ENCODE measurements at places on chromosomes 7 and 10.
A peak's percentile ranks its signal among the peaks of the same experiment; 100 is the strongest.

GRCh38 chr10:108598831-108599230, 1324.5 kb downstream of the XPNPEP1 start:
- no peak for DNase-seq

DNA sequence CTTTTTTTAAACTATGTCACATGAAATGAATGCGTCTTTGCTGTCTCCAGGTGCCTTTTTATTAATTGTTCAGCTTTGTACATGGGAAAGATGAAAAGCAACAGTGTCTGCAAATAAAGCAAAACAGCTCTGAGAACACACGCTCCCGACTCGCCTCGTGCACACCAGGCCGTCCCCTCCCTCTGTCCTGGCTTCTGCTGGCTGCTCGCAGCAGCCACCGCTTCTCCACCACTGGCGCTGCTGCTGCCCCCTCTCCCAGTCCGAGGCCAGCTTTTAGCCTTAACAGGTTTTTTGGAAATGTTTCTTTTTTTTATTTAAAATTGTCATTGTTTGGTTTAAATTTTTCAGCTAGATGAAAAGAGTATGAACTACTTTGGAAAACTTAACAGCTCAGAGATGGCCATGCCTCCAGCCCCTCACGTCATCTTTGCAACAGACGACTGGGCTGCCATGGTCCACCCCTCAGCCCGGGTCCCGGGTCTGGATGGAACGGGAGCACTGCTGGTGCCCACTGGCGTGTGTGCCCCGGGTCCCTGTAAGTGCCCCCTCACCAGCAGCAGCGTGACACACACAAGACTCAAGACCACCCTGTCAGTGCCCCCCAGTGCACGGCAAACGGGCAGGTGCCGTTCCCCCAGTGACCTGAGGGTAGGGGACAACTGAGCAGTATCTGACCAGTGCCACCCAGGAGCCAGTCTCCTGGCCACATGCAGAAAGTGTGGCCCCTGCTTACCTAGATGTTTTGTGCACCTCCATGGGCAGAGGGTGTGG, 415.6 kb upstream of the FOXK1 start:
- no peak for DNase-seq

GRCh38 chr7:76352193-76352592, 6.6 kb downstream of the YWHAG start:
- DNase-seq, result no peak

GRCh38 chr10:24459836-24460235, 250.9 kb downstream of the KIAA1217 start:
- DNase-seq, result no peak

DNA sequence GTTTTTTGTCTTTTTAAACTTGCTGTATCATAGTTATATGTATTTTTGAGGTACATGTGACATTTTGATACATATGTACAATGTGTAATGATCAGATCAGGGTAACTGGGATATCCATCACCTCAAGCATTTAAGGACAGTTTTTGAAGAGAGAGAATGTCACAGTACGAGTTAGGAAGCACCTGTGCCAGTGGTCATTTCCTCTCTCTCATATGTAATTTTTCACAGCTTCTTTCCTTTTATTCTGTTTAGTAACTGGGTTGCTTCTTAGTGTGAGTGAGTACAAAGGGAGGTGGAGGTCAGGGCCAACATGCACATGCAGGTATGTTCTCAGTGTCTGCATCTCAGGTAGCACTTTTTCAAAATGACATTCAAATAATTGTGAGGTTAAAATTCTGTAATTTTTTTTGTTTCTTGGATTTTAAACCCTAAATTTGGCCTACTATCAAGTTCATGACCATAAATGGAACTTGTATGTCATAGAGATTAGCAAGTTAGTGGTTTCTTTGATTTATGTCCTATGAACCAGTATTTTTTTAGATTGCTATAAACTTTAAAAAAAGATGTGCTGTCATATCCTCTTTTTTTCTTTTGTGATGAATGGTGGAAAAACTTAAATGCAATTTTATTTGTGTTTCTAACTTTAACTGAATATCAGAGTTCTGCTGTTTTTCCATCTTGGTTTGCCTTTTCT, 42.7 kb downstream of the SNX10 start:
- DNase-seq, result no peak

DNA sequence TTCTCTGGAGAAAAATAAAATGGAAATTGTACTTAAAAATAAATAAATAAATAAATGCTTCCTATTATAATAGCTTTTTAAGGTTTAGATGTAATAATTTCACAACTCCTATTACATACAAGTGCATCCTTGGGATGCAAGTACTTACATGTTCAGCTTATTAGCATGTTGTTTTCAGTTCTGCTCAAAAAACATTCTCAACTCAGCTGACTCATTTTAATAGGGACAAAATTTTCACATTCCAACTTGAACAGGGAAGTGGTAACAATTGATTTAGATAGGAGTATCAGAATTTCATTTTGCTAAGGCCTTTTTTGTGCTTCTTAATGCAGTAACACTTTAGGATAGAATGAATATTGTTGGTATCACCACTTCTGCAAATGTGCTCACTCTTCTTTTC, 16.7 kb upstream of the PAPSS2 start:
- no peak for DNase-seq

- no peak for DNase-seq
Measured at GRCh38 chr10:110361800-110362456, 57.2 kb upstream of the SMNDC1 start.

DNA sequence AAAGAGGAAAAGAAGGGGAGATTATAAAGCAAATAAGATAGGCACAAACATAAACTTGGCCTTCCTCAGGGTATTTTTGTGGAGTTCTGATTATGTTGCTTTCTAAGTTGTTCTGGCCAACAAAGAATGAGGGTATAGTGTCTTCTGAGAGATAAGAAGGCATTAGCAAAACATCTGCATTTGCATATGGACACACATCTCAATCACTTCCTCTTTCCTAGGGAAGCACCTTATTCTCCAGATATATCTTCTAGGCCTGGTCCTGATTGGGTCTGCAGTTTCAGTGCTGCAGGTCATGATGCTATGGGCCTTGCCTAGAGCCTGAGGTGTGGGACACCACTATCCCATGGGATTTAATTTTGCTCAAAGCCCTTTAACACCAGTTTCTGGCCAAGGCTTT, 308.8 kb upstream of the PHYHIPL start:
- DNase-seq, result no peak

- DNase-seq, result no peak
Measured at GRCh38 chr10:114933588-114933987, 4.4 kb upstream of the TRUB1 start.

GRCh38 chr7:127997226-127997922, 33.9 kb downstream of the LRRC4 start:
- no peak for DNase-seq

GRCh38 chr10:67725567-67725966, 29.6 kb upstream of the CTNNA3 start:
- no peak for DNase-seq

- no peak for DNase-seq
Measured at GRCh38 chr7:135721198-135721820, 6.7 kb downstream of the SLC13A4 start.

DNA sequence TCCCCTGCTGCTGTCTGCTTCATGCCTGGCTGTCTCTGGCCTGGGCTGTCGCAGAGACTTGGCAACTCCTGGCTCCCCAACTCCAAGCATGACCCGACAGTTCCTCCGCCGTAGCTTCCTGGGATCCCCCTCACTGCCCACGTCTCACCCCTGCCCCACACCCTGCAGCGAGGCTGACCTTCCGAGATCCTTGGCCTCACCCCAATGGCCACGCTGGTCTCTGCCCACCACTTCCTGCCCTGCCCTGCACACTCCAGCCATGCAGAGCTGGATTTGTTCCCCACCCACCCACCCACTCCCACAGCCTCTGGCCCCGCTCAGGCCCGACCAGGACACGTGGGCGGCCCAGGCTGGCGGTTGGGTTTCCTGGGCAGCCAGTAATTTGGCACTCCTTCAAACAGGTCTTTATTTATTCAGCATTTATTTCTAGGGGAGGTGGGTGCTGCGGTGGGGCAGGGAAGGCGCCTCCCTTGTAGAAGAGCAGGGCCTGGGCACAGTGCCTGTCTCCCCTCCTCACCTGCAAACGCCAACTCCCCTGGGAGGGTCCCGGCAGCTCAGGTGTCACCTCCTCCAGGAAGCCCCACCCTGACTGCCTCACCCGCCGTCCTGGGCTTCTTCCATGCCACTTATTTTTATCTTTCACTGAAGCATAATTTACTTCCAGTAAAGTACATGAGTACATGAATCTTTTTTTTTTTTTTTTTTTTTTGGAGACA, 25.5 kb downstream of the GTF2IRD1 start:
- DNase-seq, result no peak

DNA sequence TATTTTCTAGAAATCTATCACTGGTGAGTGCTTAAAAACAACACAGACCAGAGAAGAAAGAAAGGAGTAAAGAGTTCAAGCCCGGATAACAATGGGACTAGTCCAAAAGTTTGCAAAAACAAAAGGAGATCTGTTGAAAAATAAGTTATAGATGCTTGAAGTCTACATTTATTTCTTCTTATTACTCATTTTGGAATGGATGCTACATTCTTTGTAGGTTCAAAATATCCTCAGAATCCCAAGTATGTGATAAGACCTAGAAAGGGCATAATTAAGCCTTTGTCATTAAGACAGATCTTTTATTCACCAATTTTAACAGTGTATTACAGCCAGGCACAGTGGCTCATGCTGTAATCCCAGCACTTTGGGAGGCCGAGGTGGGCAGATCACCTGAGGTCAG, 42.7 kb upstream of the ITGB8 start:
- DNase-seq, result no peak

DNA sequence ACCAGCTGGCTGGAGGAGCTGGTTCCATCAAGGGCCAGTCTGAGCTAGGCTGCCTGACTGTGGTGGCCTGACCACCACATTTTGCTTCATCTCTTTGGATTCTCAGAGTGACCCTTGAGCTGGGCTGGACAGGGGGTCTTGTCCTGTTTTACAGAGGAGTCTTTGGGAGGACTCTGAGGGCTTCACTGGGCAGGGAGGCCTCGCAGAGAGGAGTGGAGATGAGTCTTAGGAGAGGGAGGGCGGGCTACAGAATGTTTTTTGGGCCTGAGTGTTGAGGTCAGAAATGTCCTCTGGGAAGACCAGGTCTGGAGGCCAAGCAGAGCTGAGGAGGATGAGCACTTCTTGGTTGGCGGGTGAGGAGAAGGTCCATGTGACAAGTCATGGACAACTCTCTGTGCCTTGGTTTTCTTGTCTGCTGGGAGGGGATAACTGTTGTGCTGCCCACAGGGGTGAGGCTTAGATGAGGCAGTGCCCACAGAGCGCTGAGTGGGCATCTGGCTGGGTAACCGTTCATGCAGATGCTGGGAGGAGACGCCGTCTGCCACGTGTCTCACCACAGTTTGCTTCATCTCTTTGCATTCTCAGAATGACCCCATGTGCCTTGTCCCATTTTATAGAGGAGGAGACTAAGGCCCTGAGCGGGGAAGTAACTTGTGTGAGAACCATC, 9.4 kb downstream of the TSPAN15 start:
- no peak for DNase-seq

DNA sequence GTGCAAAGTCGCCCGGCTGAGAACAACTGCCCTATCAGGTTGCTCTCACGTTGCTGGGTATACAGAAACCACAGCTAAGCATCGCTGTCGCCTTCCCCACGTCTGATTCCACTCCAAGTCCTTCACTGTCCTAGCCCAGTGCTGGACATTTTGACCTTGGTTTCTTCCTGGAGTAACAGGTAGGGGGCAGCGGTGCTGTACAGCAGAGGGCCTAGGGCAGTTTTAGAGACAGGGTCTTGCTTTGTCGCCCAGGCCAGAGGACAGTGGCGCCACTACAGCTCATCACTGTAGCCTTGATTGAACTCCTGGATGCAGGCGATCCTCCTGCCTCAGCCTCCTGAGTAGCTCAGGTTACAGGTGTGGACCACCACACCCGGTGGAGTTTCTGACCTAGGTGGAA, 2.6 kb downstream of the CLDN15 start:
- no peak for DNase-seq

DNA sequence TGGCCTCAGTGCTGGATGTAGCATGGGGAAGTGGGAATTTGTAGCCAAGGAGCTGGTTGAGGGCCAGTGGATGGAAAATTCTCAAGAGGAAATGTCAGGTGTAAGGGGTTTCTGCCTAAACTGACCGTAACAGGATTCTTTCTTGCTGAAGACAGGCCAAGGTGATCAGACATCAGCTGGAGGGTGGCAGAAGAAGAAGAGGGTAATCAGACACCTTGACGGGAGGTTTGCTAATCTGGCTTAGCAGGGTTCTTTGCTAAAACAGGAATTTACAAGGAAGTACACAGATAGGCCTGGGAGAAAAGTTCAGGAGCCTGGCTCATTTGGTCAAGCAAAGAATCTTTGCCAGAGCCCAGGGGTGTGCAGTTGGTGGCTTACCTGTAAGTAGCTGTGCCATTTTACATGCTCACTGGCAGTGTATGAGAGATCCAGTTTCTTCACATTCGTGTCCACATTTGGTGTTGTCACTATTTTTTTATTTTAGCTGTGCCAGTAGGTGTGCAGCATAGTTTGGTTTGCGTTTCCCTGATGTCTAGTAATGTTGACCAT, 73.7 kb downstream of the BMPR1A start:
- DNase-seq, result no peak

DNA sequence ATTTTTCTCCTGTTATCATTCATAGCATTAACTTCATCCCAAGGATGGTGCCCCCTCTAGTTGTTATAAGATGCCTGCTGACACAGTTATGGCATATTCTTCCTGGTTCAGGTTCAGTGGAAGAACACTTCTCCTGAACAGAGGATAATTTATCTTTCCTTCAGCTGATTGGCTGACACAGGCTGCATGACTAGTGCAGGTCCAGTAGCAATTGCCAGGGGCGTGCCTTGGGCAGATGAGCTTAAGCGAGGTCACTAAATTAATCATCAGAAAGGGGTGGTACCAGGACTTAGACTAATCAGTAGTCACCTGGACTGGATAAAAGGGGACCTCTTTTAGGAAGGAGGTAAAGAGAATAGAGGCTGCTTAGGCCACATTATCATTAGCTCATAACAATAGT, 42.3 kb downstream of the BZW2 start:
- DNase-seq, result no peak

GRCh38 chr7:35467456-35467978, 213.6 kb upstream of the TBX20 start:
- DNase-seq, result no peak

GRCh38 chr10:71266147-71266917, 52.7 kb upstream of the SLC29A3 start:
- DNase-seq, result peak; percentile 11

DNA sequence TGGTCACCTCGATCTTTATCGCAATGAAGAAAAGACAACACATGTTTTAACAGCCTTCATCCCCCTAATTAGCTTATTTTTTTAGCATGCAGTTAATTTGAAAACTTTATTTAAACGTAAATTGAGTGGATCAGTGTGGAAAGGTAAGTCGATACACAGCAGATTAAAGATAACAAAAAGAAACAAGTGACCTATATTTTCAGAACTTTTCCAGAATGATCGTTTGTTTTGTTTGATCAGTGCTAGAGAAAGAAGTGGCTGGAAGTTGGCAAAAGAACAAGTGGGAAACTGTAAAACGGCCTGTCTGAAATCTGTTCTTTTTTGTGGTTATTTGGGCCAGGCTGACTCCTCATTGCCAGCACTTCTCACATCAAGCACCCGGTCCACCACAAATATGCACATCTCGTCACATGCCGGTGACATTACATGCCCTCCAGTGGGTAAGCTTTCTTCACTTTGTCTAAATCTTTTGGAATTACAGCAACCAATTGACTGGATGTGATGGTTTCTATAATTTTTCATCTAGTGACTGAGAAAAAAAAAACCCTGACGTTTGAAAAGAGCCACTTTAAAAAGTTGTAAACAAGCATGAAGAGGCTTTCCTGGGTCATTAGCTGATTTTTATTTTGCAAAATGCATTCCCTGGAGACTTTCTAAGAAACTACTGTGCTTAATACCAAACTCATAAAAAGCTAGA, 33.2 kb downstream of the C7orf33 start:
- DNase-seq, result peak; percentile 29

GRCh38 chr7:46288861-46289260, 367.8 kb upstream of the IGFBP3 start:
- DNase-seq, result no peak

GRCh38 chr10:57979491-57979890, 288.2 kb downstream of the IPMK start:
- DNase-seq, result no peak

All from DMS79 (cell line).